ENCODE measurements at places on chromosomes 12 and 14. TPM values are rescaled to one million over a fixed set of nuclear protein-coding genes. Genes with fewer than 3 reads are reported as not detected.
A peak's percentile ranks its signal among the peaks of the same experiment; 100 is the strongest.

GRCh38 chr14:84432676-84433075 is 1097.3 kb upstream of the FLRT2 start:
- no peak for DNase-seq
- no peaks in the 10 kb centered on the region for H3K36me3 ChIP-seq
- H3K4me3 ChIP-seq: no peak overlapping the region
- no peaks in the 10 kb centered on the region for H3K27me3 ChIP-seq
- no peaks in the 10 kb centered on the region for H3K4me1 ChIP-seq

DNA sequence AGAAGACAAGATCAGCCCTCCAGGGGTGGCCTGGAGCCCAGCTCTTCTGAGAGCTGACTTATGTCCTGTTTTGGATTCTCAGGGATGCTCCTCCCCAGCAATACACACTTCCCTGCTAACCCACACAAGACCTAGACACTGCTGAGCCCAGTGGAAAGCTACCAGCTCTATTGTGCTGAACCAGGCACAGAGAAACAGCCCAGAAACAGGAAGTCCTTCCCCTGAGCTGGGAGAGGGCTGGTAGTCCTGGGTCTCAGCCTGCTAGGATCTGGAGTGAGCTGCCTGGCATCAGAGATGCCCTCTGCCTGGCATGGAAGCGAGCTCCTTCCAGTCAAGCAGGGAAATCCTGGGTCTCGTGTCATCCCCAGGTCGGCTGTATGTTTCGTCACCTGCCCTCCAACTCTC is 1.2 kb upstream of the LAG3 start:
- peaks cover 15% of the 10 kb centered on the region for H3K36me3 ChIP-seq
- peak; percentile 11 for DNase-seq
- H3K4me1 ChIP-seq: peaks cover 43% of the 10 kb centered on the region
- H3K27me3 ChIP-seq: no peaks in the 10 kb centered on the region
- H3K27ac ChIP-seq: peak overlapping the region; percentile 88
- H3K4me3 ChIP-seq: no peak overlapping the region

DNA sequence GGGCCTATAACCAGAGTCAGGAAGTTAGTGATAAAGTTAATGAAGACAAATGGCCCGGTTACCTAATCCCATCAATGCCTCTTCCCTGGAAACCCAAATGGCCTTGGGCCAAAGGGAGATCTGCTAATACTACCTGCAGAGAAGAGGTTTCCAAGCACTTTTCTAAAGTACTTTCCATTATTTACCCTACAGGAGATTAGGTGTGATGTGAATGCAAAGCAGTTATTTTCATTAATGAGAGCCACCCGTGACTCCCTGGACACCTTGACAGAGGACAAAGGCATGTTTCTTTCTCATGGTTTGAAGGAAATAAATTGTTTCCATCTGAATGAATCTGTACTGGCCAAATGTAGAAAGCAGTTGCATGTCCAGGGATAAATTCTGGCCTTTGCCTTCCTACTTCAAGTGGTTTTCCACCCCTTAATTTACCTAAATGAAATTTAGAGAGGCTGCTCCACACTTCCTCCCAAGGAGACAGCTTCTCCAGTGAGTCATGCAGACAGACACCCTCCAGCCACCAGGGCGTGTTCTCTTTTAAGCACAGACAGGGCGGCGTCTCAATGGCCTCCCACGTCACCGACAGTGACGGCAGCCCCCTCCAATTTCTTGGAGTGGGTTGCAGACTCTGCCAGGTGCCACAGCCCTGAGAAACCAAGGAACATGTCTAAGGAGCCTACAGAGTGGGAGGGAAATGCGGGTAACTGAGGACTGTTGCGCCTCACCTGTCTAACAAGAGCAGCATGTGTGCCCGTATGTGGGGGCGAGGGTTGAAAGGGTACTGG is 43.9 kb upstream of the GNPNAT1 start:
- H3K4me1 ChIP-seq: peaks cover 23% of the 10 kb centered on the region
- peak overlapping the region; percentile 84 for H3K27ac ChIP-seq
- no peaks in the 10 kb centered on the region for H3K36me3 ChIP-seq
- peak; percentile 78 for DNase-seq
- H3K27me3 ChIP-seq: no peaks in the 10 kb centered on the region

DNA sequence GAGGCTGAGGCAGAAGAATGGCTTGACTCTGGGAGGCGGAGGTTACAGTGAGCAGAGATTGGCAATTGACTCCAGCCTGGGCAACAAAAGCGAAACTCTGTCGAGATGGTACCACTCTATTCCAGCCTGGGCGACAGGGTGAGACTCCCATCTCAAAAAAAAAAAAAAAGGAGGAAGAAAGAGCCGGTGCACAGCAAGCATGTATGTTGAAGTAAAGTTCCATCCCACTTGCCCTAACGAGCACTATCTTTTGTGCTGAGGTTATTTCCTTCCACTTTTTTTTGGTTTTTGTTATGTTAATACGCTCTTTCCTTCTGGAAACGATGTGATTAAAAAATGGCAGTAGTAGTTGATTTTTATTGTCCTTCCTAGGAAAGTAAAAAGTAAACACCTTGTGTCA is 19.5 kb upstream of the GOLGA5 start:
- H3K27ac ChIP-seq: no peak overlapping the region
- H3K4me3 ChIP-seq: no peak overlapping the region
- no peaks in the 10 kb centered on the region for H3K27me3 ChIP-seq

DNA sequence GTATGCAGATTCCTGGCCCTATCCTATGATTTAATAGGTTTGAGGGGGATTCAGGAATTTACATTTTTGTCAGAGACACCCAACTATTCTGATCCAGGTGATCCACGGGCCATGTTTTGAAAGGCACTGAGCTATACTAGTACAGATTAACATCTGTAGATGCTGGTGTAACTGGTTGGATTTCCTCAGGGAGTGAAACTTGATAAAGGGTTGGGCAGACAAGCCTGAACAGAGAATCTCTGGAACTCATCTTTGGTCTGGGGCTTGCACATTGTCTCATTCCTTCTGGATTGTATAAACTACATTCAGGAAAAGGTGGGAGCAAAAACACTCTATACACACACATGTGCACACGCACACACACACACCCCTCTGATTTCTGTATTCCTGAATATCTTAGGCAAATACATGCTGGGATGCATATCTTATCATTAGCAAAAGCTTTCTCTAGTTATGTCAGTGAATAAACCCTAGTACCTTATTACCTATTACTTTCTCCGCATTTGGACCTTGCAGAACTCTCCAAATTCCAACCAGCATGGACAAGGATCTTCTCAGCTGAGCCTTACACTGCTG is 104.6 kb downstream of the SLC38A1 start:
- H3K27me3 ChIP-seq: no peaks in the 10 kb centered on the region
- no peak overlapping the region for H3K27ac ChIP-seq
- peaks cover 12% of the 10 kb centered on the region for H3K4me1 ChIP-seq

DNA sequence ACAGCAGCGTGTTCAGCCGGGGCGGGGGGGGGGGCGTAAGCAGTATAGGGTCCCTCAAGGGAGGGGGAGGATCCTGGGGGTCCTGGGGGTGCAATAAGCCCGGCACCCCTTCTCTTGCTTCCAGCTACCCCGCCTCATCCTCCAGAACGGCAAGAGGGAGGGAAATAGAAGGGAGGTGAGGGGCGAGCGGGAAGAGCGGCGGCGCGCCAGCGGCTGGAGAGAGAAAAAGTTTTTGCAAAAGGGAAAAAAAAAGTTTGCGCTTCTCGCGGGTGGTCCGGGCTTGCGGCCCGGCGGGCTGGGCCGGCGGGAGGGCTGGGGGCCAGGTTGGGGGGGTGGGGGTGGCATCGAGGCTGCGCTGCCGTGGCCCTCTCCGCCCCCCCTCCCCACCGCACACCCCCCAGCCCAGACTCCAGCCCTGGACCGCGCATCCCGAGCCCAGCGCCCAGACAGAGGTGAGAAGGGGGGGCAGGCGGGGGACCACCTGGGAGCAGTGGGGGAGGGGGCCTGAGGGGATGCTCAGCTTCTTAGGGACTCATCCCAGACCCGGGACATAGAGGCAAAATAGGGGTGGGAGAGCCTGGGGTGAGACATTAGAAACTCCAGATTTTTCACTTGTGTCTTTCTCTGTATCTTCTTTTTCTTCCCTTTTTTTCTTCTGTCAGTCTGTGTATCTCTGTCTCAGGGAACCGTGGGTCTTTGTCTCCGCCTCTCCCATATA is at the start of gene GLI1:
Gene GLI1 (plus strand): TSS at position 36 of the 718 bp plus-strand sequence. CDS start 3,907 bp downstream, outside the sequence.
- H3K27ac ChIP-seq: peak within 1 kb of the TSS; percentile 66
- peaks cover 34% of the 10 kb centered on the region for H3K27me3 ChIP-seq
- no peak for DNase-seq
- peaks cover 44% of the 10 kb centered on the region for H3K4me1 ChIP-seq
- H3K4me3 ChIP-seq: peak within 1 kb of the TSS; percentile 95
- H3K36me3 ChIP-seq: peaks cover 9% of the 10 kb centered on the region

GRCh38 chr12:104469523-104469922 is 12.8 kb downstream of the CHST11 start:
- no peaks in the 10 kb centered on the region for H3K36me3 ChIP-seq
- H3K4me1 ChIP-seq: peaks cover 6% of the 10 kb centered on the region
- no peak overlapping the region for H3K4me3 ChIP-seq
- DNase-seq: no peak
- no peaks in the 10 kb centered on the region for H3K27me3 ChIP-seq

DNA sequence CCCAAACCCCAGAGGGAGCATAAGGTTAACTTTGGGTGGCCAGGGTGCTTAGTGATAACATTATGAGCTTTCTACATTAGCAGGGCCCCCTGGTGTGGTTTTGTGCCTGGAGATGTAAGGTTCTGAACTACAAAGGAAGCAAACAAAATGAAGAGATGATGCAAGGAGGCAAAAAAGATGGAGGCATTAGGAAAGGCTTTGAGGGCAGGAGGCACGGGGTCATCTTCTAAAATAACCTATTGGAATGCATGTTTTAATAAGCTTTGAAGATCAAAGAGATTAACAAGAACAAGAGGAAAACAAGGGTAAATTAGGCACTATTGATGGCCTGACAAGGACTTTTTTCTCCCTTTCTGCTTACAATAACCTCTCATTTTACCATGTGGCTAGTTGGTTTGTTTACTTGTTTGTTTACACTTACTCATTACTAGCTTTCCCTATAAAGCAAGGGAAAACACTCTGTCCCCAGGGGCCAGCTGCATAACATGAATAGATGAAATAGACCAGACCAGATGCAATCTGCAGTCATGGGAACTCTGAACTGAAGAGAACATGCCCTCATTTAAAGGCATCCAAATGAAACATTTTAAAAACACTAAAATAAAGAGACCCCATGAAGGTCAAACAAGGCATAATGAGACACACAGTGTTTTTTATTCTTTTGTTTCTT is 390.3 kb downstream of the DIO2 start:
- no peak overlapping the region for H3K27ac ChIP-seq
- H3K4me3 ChIP-seq: no peak overlapping the region
- H3K4me1 ChIP-seq: no peaks in the 10 kb centered on the region
- H3K36me3 ChIP-seq: no peaks in the 10 kb centered on the region
- no peaks in the 10 kb centered on the region for H3K27me3 ChIP-seq

DNA sequence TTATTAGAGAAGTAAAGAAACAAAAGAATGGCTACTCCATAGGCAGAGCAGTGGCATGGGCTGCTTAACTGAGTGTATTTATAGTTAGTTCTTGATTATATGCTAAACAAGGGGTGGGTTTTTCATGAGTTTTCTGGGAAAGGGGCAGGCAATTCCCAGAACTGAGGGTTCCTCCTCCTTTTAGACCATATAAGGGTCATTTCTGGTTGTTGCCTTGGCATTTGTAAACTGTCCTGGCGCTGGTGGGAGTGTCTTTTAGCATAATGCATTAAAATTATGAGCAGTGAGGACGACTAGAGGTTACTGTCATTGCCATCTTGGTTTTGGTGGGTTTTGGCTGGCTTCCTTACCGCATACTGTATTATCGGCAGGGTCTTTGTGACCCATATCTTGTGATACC is 40.1 kb downstream of the CCDC60 start:
- no peak overlapping the region for H3K4me3 ChIP-seq
- no peak for DNase-seq
- H3K27ac ChIP-seq: no peak overlapping the region
- H3K36me3 ChIP-seq: no peaks in the 10 kb centered on the region
- H3K27me3 ChIP-seq: no peaks in the 10 kb centered on the region
- no peaks in the 10 kb centered on the region for H3K4me1 ChIP-seq

DNA sequence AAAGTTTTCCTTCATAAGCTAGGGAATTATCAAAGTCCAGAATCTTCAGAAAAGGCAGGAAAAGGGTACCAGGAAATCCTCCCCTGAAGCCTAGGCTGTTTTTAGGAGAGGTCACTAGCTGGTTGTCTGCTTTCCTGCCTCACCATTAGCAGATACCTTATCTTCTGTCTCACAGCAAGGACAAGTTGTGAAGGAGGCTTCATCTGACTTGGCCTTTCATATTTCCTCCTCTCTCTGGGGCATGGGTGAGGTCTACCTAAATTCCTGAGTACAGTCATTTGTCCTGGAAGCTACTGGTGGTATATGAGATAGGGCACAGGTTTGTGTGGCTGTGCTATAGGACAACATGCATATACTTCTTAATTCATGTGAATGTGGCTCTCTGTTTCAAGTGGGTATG is 2.3 kb downstream of the FOXJ2 start:
- DNase-seq: no peak
- peaks cover 54% of the 10 kb centered on the region for H3K4me1 ChIP-seq
- H3K27me3 ChIP-seq: no peaks in the 10 kb centered on the region
- H3K36me3 ChIP-seq: peaks cover under 1% of the 10 kb centered on the region
- peak overlapping the region; percentile 89 for H3K27ac ChIP-seq

- no peaks in the 10 kb centered on the region for H3K4me1 ChIP-seq
- DNase-seq: no peak
- no peak overlapping the region for H3K27ac ChIP-seq
- peaks cover 37% of the 10 kb centered on the region for H3K27me3 ChIP-seq
- no peak overlapping the region for H3K4me3 ChIP-seq
These were observed 37.3 kb upstream of the MYL2 start for GRCh38 chr12:110957652-110958051.

DNA sequence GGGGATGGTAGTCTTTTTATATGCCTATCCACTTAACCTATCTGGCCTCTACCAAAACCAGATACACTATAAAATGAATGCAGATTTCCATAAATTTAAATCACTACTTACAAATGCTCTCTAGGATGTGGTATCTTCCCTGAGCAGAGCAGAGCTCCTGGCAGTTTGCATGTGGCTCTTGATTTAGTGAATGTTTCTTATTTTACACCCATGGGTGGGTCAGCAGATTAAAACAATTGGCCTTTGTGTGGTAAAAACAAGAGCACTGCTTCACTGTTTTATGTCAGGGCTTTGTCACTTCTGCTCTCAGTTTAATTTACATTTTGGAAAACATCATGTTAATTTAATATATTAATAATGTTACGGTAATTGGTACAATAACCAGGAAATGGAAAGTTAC is 5.5 kb downstream of the TAS2R19 start:
- H3K36me3 ChIP-seq: peaks cover 19% of the 10 kb centered on the region
- H3K27me3 ChIP-seq: no peaks in the 10 kb centered on the region
- H3K27ac ChIP-seq: no peak overlapping the region
- H3K4me1 ChIP-seq: no peaks in the 10 kb centered on the region

The RNASE2 gene
- total RNA-seq: not detected

The ADAMTS20 gene
- not detected for total RNA-seq

The SLCO1B1 gene
- total RNA-seq: not detected

The GRIP1 gene
- total RNA-seq: 8.2 TPM

The ESPL1 gene
- 12.1 TPM for total RNA-seq

The BTG1 gene
- total RNA-seq: 128 TPM

The CLEC9A gene
- total RNA-seq: not detected

Measured in MCF 10A (cell line).